ENCODE measurements at places on chromosomes 1 and 21.

- DNase-seq: no peak
Measured at GRCh38 chr21:41210426-41211059, 42.6 kb downstream of the BACE2 start.

- no peak for DNase-seq
Measured at GRCh38 chr1:59159557-59160203, 137.2 kb upstream of the FGGY start.

DNA sequence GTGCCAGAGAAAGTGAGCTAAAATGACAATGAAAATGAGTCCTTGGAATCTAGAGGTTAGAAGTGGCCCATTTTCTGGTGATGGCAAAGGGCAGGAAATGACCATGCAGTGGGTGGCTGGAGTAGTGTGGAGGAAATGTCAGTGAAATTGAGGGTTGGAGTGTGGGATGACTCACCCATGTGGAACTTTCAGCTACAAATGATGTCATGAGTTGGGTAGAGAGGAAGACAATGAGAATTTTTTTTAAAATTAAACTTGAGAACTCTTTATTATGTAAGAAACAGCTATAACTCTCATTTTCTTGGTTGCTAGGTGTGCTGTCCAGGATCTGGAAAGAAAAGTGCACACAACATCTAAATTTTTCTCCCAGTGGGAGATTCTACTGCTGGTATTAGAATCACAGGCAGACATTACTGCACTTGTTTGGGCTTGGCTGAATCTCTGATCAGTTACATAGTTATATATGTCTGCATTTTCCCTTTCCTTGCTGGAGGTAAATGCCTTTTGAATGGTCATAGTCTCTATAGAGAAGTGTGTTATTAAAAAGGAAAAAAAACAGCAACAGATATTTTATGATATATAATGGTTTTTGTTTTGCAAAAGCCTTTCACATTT lies 56.8 kb upstream of the GNG12 start:
- DNase-seq: no peak

DNA sequence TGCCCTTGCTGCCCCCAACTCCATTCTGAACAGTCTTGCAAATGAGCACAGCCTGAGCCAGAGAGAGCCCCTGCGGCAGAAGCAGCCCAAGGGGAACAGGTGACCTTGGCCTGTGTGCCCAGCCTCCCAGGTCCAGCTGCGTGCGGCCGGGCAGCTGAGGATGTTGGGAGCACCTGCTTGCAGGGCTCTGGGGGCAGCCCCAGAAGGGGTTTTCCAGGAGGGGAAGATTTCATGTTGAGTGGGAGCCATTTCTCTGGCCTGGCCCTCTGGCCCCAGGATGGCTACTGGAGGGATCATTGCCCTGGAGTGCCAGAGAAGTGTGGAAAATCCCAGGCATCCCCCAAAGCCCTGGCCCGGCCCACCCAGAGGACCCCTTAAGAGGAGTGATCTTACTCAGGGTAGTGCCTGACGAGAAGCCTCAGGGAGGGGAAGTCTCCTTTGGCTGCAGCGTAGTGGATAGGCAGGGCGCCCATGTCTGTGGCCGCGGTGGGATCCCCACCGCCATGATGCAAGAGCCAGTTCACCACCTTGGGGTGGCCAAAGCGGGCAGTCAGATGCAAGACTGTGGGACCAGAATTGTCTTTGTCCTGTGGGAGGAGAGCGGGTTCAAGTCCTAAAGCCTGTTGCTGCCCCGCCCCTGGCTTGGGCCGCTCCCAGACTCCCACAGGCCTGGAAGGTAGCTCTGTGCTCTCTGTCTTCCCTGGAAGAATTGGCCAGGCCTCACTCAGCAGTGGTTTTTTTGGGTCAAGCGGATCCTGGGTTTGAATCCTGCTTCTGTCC lies 20.6 kb upstream of the RNU1-4 start:
- no peak for DNase-seq

GRCh38 chr1:168246506-168246905 lies 20.7 kb downstream of the SFT2D2 start:
- DNase-seq: no peak

- no peak for DNase-seq
Measured at GRCh38 chr1:202915146-202915545, 11.9 kb downstream of the KLHL12 start.

DNA sequence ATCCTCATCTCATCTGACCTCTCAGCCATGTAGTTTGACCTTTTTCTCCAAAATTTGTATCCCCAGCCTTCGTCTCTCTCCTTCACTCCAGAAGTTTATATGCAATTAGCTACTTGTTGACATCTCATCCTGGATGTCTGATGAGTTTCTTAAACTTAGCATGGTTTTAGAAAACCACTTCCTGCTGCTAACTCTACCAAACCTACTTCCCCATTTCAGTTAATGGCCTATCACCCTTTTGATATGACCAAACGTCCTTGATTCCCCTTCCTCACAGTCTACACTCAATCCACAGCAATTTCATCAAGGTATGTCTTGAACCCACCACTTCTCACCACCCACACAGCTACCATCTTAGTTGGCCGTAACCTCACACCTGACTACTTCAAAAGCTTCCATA lies 121.9 kb downstream of the LRRC40 start:
- no peak for DNase-seq
